ENCODE measurements at places on chromosomes 16 and 17.

DNA sequence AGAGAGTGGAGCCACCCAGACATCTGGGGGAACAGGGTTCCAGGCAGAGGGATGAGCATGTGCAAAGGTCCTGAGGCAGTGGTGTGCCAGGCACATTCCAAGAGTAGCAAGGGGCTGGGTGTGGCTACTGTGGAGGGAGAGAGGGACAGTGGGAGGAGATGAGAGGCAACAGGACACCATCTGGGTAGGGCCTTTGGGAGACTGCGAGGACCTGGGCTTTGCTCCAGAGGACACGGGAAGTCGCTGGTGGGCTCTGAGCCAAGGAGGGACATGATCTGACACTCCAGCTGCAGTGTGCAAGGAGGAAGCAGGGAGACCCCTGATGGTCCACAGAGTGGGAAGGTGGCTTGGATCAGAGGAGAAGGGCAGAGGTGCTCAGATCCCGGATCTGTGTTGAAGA is 56.7 kb upstream of the MED9 start:
- no peak for DNase-seq

- DNase-seq: no peak
These were observed 12.5 kb upstream of the LYRM9 start for GRCh38 chr17:27905447-27906225.

DNA sequence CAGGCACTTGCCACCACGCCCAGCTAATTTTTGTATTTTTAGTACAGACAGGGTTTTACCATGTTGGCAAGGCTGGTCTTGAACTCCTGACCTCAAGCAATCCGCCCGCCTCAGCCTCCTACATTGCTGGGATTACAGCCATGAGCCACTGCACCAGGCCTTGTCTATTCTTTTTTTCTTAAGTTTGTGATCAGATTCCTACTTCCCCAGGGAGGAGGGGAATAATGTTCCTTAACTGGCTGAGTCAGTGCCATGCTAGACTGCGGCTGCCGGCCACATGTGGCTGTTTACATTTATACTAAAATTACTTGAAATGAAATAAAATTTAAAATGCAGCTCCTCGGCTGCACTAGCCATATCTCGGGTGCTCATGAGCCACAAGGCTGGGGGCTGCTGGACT is 27.8 kb upstream of the USP36 start:
- no peak for DNase-seq

- no peak for DNase-seq
These were observed 26.6 kb downstream of the UNC13D start for GRCh38 chr17:75817571-75817970.

GRCh38 chr17:63337579-63337978 is 108.5 kb downstream of the CYB561 start:
- no peak for DNase-seq

DNA sequence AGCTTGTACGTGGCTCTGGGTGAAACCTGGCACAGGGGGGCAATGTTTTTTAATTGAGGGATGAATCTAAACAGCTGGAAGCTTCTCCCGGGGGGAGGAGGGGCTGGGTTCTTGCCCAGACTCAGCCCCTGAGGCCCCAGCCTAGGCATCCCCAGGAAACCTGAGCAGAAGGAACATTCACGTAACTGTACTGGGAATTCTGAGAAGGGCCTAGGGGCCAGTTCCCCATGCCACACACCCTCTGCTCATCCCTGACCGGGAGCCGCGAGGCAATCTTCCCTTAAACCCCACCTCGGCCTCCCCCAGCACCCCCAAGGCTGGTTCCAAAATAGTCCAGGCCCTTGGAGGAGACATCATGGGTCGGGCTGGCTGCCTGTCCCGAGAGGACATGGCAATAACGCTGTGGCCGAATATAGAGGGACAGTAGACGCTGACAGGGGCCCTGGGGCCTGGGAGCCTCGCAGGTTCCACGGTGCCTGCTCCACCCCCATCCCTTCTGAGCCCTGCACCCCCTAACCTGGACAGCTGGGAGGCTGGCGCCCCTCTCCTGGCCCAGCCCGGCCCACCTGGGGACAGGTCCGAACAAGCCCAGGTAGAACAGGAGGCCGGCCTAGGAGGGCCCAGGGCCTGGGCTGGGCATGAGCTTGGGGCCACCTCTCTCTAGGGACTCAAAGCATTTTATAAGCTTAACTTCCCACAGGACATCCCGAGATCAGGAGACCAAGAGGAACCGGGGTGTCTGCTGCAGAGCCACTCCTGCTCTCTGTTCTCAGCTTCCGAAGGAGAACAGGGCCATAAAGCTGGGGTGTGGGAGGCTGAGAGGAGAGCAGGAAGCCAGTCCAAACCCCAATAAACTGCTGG is 83.2 kb upstream of the TOB1 start:
- no peak for DNase-seq

GRCh38 chr16:89565506-89566372 is 5.3 kb downstream of the RPL13 start:
- peak; percentile 47 for DNase-seq

DNA sequence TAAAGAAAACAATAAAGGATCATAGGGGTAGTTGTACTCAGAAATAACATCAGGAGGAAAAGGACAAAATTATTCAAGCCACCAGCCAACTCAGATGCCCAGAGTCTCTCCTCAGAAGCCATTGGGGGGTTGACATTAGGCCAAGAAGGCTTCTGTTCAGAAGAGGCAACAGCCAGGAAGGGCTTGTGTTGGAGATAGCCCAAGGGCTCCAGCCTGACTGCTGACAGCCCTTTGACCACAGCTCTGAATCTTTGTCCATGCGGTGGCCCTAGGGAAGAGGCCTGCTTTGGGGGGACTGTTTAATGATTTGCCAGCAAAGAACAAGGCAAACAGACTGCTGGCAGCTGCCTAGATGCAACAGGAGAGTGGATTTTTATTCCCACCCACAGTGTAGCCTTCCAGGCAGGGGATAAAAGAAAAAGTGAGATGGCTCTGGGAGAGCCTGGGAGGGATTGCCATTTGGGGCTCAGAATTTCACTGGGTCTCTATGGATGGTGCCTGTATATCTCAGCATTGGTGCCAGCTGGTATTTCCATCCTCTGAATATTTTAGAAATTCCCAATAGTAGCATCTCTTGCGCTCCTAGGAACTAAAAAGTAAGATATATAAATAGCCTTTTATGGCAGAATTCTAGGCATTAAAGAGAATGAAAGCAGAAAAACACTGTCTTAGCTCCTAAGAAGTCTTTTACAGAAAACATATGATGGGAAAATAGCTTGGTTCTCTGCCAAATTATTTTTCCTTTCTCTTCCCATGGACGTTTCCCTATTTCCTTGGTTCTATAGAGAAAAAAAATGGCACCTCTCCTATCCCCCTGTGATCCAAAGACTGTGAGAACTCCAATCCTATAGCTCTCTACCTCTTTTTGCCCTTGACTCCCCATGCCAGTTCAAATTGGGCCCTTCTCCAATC is 29.4 kb upstream of the SUPT4H1 start:
- no peak for DNase-seq

GRCh38 chr16:12170103-12171040 is 193.8 kb downstream of the SNX29 start:
- no peak for DNase-seq

DNA sequence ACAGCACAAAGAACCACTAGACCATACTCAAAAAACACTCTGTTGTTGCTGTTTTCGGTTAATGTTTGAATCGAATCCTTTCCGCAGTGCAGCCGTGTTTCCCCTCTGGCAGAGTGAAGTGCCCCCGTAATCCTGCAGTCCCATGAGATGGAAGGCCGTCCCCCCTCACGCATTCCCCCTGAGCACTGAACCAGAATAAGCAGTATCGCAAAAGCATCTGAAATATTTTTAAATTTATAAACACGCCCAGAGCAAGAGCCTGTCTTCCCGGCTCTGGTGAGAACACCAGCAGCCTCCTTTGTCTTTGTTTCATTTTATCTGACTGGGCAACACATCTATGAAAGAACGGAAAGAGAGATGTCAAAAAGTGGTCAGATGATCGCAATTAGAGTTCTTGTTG is 121.0 kb upstream of the ADAMTS18 start:
- DNase-seq: no peak

DNA sequence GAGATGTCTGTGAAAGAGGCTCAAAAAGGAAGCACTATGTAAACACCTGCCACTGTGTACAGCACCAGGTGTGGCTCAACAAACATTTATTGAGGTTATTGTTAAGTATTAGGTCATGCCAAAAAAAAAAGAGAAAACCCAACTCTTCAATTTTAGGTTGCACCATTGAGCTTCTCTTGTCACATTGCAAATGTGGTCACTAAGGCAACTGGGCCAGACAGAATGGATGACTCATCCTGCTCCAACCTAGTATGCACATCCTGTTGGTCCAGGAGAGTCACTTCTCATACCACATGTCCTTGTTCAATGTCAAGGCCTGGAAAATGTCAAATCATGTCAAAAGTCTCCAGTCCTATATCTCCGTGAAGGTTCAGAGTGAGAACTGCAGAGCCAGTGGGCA is 25.0 kb downstream of the HOXB1 start:
- DNase-seq: peak; percentile 31

DNA sequence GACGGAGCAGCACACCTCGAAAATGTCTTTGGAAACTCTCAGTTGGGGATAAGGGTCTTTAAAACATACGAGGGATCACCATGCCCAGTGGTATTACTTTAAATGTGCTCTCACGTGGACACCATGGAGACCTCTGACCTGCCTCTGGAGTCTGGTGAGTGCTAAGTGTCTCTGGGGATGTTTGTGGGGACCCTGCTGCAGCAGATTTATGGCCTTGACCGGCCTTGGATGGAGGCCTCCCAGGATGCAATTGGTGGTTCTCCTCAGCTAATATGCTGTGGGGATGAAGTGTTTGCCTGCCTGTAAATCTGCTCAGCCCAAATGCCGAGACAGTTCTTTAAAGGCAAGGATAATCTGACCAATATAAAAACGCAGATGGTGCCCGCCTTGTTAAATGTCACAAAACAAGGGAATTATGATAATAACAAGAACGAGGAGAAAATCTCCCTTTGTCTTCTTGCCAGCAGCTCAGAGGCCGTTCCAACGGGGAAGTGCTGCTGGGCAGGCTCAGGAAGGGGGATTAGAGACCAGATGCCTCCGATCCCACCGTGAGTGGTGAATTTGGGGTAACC is 154.4 kb downstream of the ABCC12 start:
- DNase-seq: no peak

GRCh38 chr17:27920569-27920968 is 27.4 kb upstream of the LYRM9 start:
- no peak for DNase-seq

GRCh38 chr17:28398280-28398981 is 7.6 kb downstream of the SLC46A1 start:
- DNase-seq: no peak

DNA sequence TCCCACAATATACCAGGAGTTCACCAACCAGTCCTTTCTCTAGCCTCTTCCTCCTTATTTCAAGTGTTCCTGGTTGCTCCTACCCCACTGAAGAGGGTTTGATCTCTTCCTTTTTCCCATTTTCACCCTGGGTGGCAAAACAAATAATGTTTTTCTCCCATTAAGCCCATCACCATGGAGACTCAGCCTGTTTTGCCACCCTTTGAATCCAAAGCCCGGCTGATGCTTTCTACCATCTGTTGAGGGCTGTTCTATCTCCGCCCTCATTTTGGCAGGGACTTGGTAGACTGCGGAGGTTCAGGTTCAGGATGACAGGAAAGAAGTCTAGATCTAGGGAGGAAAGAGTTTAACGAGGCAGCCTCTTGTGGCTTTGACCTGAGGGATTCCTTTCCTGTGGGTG is 2.6 kb downstream of the DNAH2 start:
- DNase-seq: no peak

- DNase-seq: no peak
These were observed 43.4 kb downstream of the METRNL start for GRCh38 chr17:83122834-83123233.

DNA sequence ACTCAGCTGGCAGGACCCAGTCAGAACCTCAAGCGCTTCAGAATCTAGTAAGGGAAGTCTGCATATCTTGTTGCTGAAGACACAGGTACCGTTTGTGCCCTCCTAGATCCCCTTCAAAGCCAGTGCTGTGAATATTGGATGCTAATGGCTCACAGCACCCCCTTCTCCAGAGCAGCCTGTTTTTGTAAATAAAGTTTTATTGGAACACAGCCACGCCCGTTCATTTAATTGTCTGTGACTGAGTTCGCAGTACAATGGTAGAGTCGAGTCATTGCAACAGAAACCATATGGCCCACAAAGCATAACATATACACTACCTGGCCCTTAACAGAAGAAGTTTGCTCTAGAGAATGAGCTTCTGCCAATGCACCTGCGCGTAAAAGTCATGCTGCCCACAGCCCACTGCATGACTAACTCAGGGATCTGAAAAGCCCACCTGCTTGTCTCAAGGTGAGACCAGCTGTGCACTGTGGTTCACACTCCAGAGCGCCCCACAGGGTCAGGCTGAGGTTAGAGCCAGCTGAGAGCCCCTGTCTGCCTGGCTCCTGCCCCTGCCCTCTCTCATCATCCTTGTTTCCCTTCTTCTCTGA is 48.8 kb downstream of the AIPL1 start:
- no peak for DNase-seq

DNA sequence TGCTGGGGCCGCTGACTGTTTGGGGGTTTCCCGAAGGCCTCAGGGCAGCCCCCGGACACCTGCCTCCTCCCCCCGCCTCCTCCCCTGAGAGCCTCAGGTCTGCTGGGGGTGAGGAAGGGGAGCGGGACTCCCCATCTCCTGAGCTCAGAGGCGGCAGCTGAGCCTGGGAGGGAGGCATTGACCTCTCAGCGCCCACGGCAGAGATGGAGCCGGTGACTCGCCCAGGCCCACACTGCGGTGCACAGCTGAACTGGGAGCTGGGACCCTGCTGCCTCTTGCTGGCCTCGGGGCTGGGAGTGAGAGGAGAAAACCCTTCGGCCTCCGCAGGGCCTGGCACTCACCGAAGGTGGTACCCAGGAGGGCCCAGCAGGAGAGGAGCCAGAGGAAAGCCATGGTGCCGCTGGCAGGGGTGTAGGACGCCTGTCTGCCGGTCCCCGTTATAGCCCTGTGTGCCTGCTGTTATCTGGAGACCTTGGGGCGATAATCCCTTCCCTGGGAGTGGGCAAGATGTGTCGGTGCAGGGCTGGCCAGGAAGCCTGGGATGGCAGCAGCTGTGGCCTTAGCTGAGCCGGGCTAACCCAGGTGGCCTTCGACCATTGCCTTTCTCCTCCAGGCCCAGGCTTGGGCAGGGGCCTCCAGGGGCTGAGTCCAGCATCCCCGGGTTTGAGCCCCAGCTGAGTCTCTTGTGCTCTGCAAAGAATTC is at the start of gene CTRB2:
Gene CTRB2, minus strand, starts transcription at position 413 of the 703 bp plus-strand sequence. Its CDS starts 20 bp downstream, at position 393.
- DNase-seq: no peak

- DNase-seq: no peak
These were observed 7.3 kb downstream of the CSF3 start for GRCh38 chr17:40022497-40022896.

DNA sequence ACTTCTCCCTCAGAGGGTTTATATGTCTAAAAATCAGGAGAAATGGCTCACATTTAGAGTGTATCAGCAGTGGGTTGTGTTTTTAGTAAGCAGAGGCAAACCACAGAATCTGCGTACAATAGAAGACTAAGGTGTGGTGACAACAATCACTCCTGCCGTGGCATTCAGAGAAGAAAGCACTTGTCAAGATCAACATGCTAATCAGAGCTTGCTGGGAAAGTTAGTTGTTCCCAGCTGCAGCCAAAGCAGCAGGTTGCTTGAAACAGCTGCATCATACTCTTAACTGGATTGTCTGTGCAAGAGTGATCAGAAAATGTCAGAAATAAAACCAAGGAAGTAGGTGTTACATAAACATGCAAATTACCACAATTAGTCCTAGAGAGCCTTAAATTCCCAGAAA is 616.4 kb downstream of the CDH8 start:
- no peak for DNase-seq

All from stimulated activated naive CD8-positive, alpha-beta T cell treated with anti-CD3 and anti-CD28 coated beads, Interleukin-15, amount 100 ng/mL, for 72 hours (primary cell).